ENCODE measurements at places on chromosomes 11 and 22.

GRCh38 chr22:34592123-34592740 lies 473.7 kb upstream of the ISX start:
- no peak for DNase-seq

DNA sequence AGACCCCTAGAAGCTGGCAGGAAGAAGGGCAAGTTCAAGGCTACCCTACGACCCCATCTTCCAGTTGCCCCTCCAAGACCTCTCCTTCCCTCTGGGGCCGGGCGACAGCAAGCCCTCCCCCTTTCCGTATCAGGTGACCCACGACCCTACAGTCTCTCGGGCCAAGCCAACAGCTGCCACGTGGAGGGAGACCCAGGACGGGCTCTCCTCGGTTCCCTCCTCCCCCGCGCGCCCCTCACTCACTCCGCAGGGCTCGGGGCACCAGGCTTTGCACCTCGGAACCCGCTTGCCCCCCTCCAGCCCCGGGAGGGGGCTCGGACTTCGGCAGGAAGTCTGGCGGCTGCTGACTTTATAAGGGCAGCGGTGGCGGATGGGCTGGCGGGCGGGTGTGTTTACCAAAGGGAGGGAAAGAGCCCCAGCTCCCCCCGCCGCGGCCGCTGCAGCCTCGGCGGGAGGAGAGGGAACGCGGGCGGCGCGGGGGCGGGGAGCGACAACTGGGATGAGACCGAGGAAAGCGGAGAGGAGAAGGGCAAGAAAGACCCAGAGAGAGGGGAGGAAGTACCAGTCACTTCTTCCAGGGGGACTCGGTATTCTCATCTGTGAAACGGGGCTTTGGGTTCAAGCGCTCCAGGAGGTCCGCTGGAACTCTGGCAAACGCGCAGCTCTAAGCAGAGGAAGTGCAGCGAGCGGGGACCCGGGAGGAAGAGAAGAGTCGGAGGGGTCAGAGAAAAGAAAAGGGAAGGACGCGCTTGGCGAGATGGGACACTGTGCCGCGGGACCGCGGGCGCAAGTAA lies 767 bp downstream of the SLC43A1 start:
- DNase-seq = no peak

DNA sequence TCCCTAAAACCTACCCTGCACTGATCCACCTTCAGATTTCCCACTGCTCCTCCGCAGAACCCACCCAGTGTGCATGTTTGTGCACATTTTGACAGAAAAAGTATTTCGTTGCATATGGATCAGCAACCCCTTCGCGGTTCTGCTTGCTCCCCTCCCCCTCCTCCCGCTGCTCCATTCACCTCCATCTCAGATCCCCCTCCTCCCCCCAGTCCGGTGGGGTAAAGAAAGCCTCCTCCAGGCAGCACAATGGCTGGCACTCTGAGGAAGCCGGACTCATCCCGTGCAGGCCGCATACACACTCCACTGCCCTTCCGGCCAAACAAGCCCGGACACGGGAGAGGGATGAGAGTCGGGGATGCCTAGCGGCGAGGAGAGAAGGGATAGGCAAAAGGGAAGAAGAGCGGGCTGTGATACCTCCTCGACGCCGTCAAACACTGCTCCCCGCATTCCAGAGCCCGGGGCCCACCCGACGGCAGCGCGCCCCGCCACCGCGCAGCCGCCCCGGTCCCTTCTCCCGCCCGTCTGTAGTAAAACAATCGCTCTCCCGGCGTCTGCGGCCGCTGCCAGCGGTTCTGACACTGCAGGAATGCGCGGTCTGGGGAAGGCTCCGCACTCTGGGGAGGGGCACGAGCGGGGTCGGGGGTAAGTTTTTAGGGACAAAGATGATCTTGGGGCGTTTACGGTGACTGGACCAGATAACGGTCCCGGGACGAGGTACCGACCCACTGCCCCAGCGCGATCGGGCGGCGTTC lies 915 bp downstream of the FEZ1 start:
- DNase-seq = no peak

GRCh38 chr11:125072218-125072960 lies 9.3 kb downstream of the SLC37A2 start:
- no peak for DNase-seq

- DNase-seq = no peak
Measured at GRCh38 chr11:45091563-45092403, 54.7 kb upstream of the PRDM11 start.

- DNase-seq = no peak
Measured at GRCh38 chr11:108805030-108805429, 140.2 kb downstream of the DDX10 start.

DNA sequence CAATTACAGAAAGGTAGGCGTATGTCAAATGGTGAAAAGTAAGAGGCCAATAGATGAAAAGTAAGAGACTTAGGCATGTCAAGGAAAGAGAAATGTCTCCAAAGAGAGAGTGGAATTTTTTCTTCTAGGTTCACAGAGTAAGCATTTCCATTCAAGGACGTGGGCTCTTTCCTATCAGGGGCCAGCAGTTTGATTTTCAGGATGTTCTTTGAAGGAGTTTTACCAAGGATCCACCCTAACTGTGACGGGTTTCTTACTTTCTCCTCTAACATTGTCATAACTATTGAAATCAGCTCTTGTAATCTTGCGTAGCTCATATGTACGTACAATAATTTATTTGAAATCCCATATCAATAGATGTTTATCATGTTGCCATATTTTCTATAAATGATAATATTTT lies 2112.2 kb upstream of the RAG2 start:
- no peak for DNase-seq

DNA sequence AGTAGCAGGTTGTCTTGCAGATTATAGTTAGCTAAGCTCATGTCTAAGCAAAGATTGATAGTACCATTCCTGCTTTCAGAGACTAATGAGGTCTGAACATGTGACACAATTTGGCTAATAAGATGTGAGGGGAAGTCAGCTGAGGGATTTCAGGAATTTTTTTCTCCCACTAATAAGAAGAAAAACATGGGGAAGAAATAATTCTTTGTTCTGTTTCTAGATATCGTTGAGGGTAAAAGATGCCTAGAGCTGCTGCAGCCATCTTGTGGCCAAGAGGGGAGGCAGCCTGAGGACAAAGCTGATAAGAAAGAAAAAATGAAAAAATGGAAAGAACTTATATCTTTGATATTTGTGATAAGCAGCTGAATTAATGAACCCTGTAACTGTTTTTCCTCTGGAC lies 1334.4 kb downstream of the LRRC4C start:
- DNase-seq = no peak

GRCh38 chr11:8030526-8031247 lies 43.5 kb downstream of the EIF3F start:
- DNase-seq = no peak

DNA sequence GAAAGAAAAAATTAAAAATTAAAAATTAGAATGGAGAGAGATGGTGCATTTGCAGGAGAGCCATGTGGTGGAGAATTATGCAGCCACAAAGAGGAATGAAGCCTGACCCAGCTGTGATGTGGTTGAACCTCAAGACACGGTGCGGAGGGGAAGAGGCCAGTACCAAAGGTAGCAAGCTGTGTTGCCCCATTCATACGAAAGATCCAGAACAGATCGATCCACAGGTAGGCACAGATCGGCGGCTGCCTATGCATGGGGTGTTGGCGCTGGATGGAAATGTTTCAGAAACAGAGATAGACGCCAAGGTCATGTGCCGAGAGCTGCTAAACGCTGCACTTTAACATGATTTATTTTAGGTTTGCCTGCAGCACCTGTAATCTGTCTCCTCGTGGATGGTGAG lies 992.3 kb downstream of the BRD1 start:
- DNase-seq = no peak

GRCh38 chr11:78954261-78954660 lies 379.6 kb upstream of the NARS2 start:
- DNase-seq = no peak

- no peak for DNase-seq
Measured at GRCh38 chr11:116180806-116181600, 591.8 kb downstream of the BUD13 start.

DNA sequence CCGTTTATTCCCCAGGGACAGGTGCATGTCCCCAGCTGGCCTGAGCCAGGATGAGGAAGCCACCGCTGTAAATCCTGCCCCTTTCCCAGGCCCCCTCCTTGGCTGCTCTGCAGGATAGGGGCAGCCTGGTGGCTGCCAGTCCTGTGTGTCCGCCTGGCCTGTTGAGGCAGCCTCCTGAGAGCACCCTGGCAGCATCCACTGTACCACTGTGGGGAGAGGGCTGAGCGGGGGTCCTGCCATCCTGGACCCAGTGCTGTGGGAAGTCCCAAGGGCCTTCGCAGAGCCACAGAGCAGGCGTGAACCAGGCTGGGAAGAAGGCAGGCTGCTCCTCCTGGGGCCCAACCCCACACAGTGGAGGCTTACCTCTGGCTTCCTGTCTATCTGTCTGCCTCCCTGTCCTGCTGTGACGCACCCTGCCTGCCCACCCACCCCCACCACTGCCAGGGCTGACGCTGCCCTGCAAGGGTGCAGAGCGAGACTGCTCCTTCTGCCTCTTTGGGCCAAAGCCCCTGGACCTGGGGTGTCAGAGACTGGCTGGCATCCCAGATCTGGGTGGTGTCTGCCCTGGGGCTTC lies 8.4 kb downstream of the KCTD17 start:
- DNase-seq = no peak

Data from stimulated activated CD4-positive, alpha-beta T cell treated with anti-CD3 and anti-CD28 coated beads, Interleukin-1b, Interleukin-23, amount 100 ng/mL, for 1 hour (primary cell).